Ovary (tissue), 10 donors: ENCODE measurements at places on chromosomes 6 and 20. TPM values are rescaled to one million over a fixed set of nuclear protein-coding genes. Genes with fewer than 3 reads are reported as not detected.

- H3K27me3 ChIP-seq = no peaks in the 10 kb centered on the region
- H3K4me3 ChIP-seq = no peak overlapping the region
- H3K27ac ChIP-seq = no peak overlapping the region
- DNase-seq = no peak
Observed at GRCh38 chr6:163338671-163339405, 75.7 kb upstream of the QKI start.

DNA sequence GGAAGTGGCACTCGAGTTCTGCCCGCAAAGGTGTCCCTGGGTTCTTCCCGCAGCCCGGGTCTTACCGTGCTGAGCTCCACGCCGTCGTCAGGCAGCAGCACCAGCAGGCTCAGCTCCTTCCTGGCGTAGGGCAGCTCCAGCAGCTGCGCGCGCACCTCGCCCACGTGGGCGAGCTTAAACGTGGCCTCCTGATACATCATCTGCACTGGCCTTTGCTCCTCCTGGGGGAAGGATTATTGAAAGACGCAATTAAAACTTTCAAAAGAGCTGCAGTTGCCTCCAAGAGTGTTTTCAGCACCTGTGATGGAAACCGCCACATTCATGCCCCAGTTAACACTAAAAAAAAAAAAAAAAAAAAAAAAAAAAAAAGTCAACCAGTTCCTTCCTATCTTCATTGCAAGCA, 11.3 kb downstream of the SERPINB9 start:
- no peaks in the 10 kb centered on the region for H3K36me3 ChIP-seq
- H3K4me3 ChIP-seq = no peak overlapping the region
- no peaks in the 10 kb centered on the region for H3K4me1 ChIP-seq
- no peak for DNase-seq
- no peaks in the 10 kb centered on the region for H3K27me3 ChIP-seq
- no peak overlapping the region for H3K27ac ChIP-seq

- H3K4me3 ChIP-seq = no peak overlapping the region
- no peak for DNase-seq
- H3K36me3 ChIP-seq = no peaks in the 10 kb centered on the region
- no peaks in the 10 kb centered on the region for H3K4me1 ChIP-seq
- no peak overlapping the region for H3K27ac ChIP-seq
Observed at GRCh38 chr20:57104651-57105204, 161.7 kb downstream of the BMP7 start.

The ENPP5 gene
- 4.7 TPM for total RNA-seq
